Mesenteric fat pad (tissue), 1 donor: ENCODE measurements at places on chromosomes 7 and 10.

- DNase-seq = no peak
Observed at GRCh38 chr10:95236068-95236903, 42.2 kb downstream of the ACSM6 start.

DNA sequence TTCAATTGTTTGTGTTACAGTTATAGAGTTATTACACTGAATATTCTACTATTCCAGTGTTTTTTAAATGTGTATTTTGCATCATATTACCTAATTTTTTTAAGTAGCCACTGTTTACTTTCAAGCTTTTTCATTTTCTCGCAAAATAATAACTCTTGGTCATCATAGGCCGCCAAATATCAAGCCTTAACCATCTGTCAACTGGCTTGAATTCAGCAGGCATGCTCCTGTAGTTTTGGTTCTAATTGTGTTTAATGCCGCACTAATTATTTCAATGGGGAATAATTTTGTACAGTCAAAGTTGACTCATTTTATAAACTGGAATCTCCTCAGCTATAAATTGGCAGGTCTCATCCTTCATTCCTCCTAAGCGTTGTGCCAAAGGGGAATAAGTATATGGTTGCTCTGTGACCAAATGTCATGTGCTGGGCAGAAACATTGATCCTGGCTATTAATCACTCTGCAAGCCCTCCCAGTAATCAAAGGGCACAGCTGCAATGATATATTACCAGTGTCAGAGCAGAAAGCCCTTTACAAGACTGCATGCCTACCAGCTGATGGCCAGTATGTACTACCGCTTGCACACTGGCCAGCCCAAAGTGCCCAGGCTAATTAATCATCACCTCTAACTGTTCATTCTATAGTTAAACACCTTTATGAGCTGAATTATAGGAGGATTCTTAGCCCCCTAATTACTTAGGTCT, 74.8 kb downstream of the SKAP2 start:
- no peak for DNase-seq

DNA sequence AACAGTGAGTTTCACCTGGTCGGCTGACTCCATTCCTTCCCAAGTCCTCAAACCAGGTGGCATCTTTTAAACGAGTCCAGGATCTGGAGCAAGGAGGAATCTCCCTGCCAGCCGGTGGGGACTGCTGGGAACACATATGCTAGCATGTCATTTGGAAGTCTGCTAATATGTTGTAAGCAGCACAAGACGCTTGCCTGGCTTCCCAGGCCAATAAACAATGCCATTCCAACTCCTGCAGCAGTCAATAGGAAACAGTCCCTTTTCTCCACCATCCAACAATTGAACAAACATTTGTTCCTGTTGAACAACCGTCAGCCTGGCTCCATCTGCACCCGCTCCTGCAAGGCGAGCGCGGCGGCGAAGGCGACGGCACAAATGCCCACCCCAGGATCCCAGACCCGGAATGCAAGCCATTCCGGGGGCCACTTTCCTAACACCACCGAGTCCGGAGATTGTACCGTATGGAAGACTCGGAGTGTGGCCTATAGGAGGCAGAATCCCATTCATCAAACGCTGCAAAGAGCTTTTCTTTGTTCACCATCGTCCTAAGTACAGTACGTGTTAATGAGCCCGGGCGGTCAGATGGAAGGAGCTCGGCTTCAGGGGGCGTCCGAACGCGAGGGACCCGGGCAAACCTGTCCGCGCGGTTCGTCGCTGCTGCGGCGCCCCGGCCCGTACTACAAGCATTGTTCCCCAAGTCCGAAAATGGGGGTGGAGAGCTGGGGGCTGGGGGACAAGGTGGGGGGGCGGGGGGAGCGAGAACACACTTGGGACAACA, 1.6 kb downstream of the FAM53B start:
- DNase-seq = no peak

DNA sequence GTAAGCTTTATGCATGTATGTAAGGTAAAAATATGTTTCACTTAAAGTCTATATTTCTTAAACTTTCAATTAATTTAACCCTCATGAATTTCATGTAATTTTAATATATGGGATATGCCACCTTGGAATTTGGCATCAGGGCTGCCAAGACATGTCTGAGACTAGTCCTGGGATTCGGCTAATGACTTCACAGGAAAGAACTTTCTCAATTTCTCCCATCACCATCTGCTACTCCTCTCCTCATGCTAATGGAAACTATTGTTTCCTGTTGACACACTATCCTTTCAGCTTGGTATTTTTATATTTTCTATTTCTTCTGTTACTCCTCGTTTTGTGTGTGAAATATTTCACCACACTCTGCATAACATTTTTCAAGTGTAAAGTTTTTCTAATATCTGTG, 205.9 kb downstream of the ARL4A start:
- no peak for DNase-seq

DNA sequence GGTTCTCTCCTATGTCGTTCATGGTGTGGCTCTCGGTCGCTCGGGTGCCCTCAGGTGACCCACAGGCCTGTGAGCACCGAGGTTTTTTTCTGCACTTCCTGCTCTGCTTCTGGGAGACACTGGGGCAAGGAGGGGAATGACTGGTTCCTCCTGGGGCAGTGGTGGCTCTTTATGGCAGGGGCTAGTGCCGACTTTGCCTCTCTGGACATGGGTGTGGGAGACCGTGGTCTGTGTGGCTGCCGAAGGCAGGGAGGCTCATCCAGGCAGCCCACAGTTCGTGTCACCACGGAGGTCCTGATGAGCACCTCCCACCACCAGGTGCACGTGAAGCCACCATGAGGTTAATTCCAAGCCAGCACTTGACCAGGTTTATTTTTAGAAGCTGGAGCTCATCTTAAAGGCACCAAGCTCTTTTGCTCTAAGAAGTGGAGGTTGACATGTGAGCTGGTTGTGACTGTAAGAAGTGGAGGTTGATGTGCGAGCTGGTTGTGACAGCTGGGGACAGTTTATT, 24.7 kb upstream of the DPYSL4 start:
- no peak for DNase-seq

- no peak for DNase-seq
Observed at GRCh38 chr7:98241674-98242241, 10.3 kb downstream of the TECPR1 start.

DNA sequence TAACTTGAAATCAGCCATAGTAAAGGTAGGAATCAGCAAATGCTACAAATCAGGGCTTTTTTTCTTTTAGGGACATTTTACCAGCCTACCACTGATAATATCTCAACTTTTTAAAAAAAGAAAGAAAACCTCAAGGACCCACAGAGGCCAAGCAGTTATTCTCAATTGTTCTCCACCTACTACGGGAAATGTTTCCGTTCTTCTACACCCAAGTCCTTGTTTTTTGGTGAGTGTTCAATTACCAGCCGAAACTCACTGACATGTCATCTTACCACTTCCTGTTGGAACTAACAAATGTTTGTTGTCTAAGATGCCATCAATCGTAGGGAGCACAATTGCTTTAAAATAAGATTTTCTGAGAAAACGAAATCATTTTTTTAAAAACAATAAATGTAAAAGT, 50.2 kb upstream of the CDK1 start:
- DNase-seq = no peak

GRCh38 chr10:299512-299911, 164.3 kb downstream of the ZMYND11 start:
- no peak for DNase-seq

DNA sequence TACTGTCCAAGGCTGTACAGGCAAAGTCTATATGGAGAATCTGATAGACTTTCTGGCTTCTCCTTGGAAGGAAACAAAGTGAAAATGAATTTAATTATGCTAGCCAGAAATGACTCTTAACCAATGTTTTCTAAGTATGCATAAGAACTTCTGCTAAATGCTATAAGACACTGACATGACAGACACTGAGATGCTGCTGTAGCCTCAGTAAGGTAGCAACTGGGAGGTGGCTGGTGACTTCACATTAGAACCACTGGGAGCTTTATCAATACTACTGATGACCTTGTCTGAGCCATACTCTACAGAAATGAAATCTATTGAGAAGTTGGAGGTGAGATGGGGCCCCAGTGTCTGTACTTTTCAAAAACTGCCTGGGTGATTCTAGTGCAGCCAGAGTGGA, 188.6 kb downstream of the ZNF365 start:
- no peak for DNase-seq

DNA sequence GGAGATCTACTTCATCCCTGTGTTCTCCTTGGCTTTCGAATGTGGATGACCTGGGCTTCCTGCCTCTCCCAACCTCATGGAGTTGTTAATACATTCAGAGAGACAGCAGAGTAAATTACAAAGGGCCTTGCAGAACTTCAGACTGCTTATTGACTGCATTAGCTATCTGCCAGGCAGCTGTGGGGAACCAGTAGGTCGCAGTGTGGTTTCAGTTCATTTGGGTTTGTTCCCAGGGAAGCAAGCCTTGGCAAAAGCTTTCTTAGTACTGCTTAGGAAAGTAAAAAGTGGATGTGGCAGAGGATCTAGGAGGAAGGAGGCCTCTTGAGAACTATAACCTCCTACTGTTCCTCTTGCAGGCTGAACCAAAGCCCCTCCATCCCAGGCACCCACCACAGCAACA, 9.2 kb downstream of the NPFFR1 start:
- no peak for DNase-seq

- DNase-seq = no peak
Observed at GRCh38 chr7:116271161-116271913, 61.0 kb downstream of the TES start.

DNA sequence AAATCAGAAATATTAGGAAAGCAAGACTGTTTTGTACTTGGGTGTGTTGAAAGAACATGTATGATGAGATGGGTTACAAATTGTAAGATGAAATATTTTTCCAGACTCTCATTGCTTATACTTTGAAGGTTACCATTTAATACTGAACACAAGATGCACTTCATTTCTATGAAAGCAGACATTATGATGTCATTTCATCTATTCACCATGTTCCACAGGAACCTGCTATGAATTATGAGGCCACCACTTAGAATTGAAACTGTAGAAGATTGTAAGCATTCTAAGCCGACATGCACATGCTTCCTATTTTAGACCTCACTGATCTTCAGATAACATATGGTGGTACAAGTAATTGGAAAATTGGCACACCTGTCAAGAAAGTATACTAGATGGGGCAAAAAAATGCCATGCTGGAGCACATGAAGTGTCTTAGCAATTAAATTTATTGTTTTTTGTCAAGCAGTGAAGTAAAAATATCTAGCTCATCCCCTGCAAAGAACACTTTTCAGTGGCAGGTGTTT, 195.0 kb downstream of the PHF14 start:
- no peak for DNase-seq

GRCh38 chr7:45939574-45939973, 18.5 kb upstream of the IGFBP3 start:
- DNase-seq = no peak

DNA sequence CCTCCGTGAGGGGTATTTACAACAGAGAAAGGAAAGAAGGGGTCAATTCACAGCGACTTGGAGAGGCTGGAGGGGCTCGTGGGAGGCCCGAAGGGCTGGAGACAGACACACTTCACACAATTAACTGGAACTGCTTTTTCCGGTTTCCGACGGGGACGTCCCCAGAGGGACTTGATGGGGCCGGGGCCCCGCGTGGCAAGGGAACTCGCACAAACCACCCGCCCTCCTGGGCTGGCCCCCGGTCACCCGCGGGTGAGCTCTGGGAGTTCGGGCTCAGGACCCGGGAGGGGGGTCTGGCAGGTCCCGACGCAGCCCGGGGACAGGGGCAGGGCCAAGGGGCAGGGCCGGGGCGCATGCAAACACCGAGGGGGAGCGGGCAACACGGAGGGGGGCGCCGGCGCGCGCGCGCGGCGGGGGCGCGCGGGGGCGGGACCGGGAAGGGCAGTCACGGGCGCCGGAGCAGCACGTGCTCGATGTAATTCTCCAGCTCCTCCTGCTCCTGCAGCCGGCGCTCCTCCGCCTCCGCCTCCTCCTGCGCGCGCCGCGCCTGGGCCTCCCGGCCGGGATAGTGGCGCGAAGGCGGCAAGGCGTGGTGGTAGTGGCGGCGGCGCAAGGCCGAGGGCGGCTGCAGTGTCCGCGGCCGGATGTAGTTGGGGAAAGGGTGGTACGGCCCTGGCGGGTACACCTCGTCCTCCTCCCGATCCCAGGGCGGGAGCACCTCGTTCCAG, 2.7 kb downstream of the VGF start:
- no peak for DNase-seq

DNA sequence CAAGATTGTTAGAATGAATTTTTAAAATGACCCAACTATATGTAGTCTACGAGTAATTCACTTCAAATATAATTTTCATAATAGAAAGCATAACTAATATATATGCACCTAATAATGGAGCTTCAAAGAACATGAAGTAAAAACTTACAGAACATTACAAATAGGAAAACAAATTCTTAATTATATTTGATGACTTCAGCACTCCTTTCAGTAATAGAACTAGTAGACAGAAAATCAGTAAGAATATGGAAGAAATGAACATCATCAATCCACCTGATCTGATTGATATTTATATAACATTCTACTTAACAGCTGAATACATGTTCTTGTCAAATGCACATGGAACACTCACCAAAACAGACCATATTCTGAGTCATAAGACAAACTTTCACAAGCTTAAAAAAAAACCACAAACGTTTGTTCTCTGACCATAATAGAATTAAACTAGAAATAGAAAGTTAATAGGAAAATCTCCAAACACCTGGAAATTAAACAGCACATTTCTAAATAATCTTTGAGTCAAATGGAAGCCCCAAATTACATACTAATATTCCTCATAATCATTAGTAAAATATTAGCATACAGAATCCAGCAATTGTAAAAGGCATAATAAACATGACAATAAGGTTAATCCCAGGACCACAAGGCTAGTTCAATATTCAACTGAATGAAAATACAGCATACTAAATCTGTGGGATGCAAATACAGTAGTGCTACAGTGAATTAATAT, 48.0 kb downstream of the BRAF start:
- DNase-seq = no peak

DNA sequence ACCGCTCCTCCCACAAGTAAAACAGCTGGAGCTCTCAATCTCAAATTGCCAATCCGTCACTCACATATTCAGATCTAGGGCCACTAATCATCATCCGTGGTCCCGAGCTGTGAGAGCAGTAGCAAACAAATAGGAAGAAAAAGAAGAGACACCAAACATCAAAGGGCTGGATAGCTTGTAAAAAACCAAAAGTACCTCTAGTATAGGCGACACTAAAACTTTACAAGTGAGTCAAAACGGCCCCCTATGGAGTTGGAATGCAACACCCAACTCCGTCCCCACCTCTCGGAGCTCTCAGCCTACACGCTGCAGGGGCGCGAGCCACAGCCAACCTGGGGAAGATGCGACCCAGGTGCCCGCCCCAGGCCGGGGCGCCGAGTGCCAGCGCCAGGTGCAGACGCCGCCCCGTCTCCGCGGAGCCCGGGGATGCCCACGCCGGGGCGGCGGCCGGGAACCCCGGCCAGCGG, 581 bp downstream of the FAM3C start:
- DNase-seq = no peak

DNA sequence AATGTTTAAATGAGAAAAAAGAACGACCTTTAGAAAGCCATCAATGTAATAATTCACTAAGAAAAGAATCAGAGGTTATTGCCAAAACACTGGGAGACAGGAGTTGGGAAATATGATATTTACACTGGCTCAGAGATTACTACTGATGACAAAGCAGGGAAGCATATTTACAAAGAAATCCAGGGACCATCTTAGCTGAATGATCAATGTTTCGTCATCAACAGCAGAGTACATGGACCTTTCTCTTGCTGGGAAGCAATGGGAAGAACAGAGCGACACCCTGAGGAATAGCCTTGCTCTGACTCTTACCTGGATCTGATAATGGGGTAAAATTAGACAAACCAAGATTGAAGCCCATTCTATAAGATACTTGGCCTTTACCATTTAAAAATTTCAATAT, 1293.5 kb downstream of the XPNPEP1 start:
- DNase-seq = no peak

GRCh38 chr10:22958338-22958737, 30.5 kb downstream of the ARMC3 start:
- DNase-seq = no peak

GRCh38 chr7:153934629-153935028, 117.6 kb upstream of the DPP6 start:
- no peak for DNase-seq
